Lung (tissue), 17 donors: ENCODE measurements at places on chromosomes 6 and 20. TPM values are rescaled to one million over a fixed set of nuclear protein-coding genes. Genes with fewer than 3 reads are reported as not detected.

The EEF1A2 gene
- total RNA-seq = 1.3 TPM

The GRM1 gene
- total RNA-seq = 0.12 TPM

The SEL1L2 gene
- not detected for total RNA-seq

The SDCBP2 gene
- total RNA-seq = 10.9 TPM

The PROKR2 gene
- not detected for total RNA-seq
